ENCODE measurements at places on chromosomes 1 and 21. TPM values are rescaled to one million over a fixed set of nuclear protein-coding genes. Genes with fewer than 3 reads are reported as not detected.
A peak's percentile ranks its signal among the peaks of the same experiment; 100 is the strongest.

SPATA1 gene
- polyA plus RNA-seq, result 6.0 TPM

JAM2 gene
- 76.2 TPM for polyA plus RNA-seq

AUNIP gene
- 28.5 TPM for polyA plus RNA-seq

DNA sequence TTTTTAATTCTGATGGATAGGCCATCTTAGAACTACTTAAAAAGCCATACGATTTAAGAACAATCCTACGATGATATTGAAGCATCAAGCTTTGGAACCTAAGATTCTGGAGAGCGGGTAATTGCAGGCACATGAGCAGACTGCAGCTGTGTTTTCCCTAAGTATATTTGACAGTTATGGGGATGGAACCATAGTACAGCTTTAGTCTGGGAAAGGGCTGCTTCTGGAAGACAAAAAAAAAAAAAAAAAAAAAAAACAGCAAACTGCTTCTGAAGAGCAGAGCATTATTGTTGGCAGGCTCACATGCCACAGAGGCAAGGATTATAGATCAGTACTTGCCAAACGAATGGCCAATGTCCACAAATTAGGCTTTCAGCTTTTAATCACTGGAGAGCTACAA lies 1618.7 kb downstream of the AMY1C start:
- no peak for DNase-seq

DNA sequence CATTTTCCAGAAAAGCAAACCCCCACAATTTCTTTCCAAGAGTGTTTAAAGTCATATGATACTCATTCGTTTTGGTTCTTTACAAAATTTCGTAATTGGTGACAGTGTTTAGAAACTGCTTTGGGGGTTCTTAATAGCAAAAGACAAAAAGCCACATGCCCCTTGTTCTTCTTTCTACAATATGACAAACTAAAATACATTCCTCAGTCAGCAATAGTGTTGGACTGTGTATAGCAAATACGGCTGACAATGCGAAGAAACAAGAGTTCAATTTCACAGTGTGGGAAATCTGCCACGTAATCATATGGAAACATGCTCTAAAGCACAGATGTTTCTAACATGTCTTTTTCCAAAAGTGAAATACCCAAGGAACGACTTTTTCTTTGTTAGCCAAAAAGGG lies 7.6 kb upstream of the IFNAR1 start:
- DNase-seq, result no peak

DNA sequence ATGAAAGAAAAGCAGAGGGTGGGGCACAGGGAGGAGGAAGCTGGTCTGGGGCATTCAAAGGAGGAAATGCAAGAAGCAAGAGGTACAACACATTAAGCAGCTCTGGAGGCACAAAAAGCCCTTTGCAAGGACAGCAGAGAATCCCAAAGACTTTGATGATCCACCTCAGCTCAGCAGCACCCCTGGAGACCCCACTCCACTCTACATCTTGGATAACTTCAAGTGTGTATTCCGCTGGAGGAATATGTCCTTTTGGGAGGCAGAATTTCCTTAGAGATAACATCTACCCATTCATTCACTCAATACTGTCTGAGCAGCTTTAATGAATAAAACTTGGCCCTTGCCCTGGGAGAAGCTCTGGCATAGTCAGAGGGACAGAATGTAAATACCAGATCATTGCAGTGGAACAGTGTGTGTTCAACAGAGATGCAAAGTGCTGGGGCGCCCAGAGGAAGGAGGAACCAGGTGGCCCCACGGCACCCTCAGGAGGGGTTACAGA lies 599.7 kb downstream of the KIF26B start:
- DNase-seq, result no peak

GRCh38 chr1:51576085-51576444 lies 40.8 kb upstream of the OSBPL9 start:
- no peak for DNase-seq

GRCh38 chr1:218813237-218813636 lies 360.4 kb upstream of the LYPLAL1 start:
- DNase-seq, result no peak

DNA sequence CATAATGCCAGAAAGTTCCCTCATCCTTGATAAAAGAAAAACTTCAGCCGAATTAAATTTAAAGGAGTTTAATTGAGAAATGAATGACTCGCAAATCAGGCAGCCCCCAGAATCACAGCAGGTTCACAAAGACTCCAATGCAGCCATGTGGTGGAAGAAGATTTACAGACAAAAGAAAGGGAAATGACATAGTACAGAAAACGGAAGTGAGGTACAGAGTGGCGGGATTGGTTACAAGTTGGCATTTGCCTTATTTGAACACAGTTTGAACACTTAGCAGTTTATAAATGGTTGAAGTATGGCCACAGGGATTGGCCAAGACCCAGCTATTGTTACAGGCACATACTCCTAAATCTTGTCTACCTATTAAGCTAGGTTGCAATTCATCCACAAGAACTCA lies 46.6 kb downstream of the HIVEP3 start:
- no peak for DNase-seq

- DNase-seq, result no peak
These were observed 3.2 kb downstream of the BARHL2 start for GRCh38 chr1:90713741-90714509.

DNA sequence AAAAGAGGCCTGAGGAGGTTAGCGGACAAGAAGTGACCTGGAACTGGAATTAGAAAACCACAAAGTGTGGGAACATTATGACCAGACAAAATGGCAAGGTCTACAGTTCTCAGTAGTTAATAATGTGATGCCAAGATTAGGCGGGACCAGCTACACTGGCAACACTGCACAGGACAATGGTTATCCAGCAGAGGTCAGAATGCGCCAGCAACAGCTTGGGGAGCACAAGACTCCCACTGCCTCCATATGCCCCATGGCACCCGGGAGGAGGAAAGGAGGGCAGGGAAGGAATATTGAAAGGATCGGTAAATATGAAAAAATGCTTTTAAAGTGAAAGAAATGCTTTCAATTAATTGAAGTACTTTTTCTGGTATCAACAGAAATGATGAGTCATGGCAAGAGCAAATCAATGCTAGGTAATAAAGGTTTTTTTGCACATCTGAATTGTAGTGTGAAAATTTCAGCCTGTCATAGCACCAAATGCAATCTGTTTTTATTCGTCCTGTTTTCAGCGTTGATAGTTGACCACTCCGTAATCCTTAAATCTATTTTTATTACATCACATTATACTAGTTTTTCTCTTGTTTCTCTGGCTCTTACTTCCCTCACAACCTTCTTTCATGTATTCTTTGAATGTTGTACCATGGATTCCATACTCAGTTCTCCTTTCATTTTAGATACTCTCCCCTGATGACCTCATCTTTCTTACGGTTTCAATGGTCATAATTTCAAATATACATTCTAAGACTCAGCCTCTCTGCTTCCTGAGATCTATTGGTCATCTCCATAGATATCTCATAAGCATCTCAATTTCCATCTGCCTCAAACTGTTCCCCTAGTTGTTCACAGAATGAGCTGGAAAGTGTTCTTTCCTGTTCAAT lies 30.7 kb downstream of the VCAM1 start:
- no peak for DNase-seq

DNA sequence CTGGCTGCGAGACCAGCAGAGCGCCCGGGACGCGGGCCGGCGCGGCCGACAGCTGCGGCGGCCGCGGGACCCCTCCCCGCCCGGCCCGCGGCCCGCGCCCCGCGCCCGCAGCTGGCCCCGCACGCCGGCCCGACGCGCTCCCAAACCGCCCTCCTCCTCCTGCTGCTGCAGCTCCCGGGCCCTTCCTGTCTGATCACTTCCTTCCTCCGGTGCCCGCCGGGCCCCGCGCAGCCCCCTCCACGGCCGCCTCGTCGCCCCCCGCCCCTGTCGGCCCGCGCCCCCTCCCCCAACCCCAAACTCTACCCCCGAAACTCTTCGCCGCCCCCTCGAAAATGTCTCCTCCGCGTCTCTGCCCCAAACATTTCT lies 594 bp downstream of the LUZP1 start:
- DNase-seq, result peak; percentile 42

DNA sequence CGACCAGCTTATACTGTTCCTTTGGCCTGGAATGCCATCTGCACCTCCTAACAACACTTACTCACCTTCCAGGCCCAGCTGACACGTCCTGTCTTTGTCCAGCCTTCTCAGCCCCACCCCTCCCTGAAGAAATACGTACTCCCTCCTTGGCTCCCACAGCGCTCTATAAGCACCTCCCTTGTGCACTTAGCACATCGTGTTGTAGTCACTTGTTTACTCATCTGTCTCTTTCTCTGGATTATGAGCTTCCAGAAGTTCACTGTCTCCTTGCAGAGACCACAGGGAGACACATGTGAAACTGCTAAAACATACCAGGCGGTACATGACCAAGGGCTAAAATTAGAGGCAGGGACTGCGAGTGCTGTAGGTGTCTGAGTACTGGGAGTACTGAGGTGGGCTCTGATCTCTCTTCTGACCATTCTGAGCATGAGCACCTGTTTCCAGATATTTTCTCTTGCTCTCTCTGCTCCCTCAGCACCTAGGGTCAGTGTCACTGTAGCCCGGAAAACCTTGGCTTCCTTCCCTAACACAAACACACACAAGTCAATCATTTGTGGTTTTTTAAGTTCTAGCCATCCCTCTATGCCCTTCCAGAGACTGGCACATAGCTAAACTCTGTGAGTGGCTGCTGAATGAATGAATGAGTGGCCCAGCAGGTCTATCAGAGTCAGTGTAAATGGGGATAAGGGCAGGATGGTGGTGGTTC lies 5.1 kb downstream of the DCST1 start:
- DNase-seq, result no peak
